ENCODE measurements at places on chromosomes 3 and 15. TPM values are rescaled to one million over a fixed set of nuclear protein-coding genes. Genes with fewer than 3 reads are reported as not detected.
A peak's percentile ranks its signal among the peaks of the same experiment; 100 is the strongest.

DNA sequence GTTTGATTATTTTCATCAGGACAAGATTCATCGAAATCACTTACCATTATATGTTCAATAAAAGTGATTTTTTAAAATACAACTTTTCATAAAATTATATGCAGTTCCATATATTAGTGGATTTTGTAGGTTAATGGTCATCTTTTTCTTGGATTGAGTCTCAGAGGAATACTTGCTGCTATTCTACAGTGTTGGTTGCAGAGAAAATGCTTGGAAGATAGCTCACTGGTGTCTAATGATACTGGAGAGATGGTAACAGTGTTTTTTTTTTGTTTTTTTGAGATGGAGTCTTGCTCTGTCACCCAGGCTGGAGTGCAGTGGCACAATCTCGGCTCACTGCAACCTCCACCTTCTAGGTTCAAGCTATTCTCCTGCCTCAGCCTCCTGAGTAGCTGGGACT, 143.3 kb downstream of the TCF12 start:
- no peak for DNase-seq

- no peak for DNase-seq
These were observed 261.1 kb upstream of the IL12A start for GRCh38 chr3:159727506-159727905.

DNA sequence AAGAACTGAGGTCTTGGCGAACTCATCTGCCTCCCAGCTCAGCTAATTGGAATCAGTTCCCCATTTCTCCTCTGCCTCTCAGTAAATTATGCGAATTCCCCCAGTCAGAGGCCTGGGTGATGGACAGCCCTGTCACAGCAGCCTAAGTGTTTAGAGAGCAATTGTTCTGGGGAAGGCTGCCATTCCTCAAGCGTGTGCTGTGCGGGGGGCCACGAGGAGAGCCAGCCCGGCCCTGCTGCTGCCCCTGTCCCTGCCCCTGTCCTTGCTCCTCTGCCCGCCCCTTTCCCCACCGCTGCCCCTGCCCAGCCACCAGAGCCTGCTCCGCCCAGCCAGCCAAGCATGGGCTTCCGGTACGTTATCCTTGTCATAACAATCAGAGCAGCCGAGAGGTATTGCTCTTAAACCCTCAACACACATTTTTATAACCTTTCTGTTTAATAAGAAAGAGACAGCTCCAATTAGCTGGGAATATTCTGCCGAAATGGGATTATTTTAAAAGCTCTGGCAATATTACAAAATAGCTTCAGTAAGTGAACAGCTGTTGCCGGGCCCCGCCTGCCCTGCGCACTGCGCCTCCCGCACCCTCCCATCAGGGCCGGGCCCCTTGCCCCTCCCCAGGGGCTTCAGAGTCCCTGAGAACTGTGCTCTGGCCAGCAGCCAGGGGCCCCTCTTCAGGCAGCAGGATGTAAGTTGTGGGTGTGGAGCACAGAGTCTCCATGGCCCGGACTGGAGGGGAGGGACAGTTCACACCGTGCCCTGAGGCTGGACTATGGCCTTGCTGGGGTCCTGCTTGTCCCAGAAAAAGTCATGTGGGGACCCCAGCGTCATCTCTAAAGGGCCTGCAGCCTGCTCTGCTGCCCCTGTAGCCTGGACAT, 12.4 kb upstream of the CACNA2D2 start:
- DNase-seq: peak; percentile 5

The PEAK1 gene
- total RNA-seq: 15.0 TPM

- DNase-seq: no peak
These were observed 7.6 kb downstream of the PLXNB1 start for GRCh38 chr3:48422272-48422671.

The NKIRAS1 gene
- 15.2 TPM for total RNA-seq

The MYO5C gene
- 0.26 TPM for total RNA-seq

- DNase-seq: no peak
These were observed 13.2 kb upstream of the SLC2A2 start for GRCh38 chr3:171039674-171040073.

- no peak for DNase-seq
These were observed 134.2 kb downstream of the AGBL1 start for GRCh38 chr15:86213888-86214287.

GRCh38 chr3:100400419-100400779, 490 bp downstream of the TOMM70 start:
- no peak for DNase-seq

The SI gene
- total RNA-seq: not detected

The RTP4 gene
- total RNA-seq: not detected

All from LHCN-M2 (cell line).